ENCODE measurements at places on chromosomes 4 and X.

DNA sequence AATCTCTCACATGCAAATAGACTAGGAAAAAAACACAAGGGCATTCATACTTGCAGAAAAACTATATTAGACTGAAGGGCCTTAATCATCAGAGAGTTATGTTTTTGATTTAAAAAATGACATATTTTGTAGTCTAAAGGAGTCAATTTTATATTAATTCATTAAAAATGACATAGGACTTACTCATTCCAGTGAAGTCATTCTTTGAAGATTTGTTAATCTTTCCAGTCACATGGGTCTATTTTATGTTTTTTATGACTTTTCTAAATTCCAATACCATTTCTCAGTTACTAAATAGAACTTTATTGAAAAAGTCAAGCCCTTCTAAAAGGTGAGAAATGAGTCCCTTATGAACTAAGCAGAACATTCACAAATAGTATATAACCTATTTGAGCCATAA, 743.8 kb upstream of the INTU start:
- no peak for DNase-seq

- no peak for DNase-seq
Measured at GRCh38 chrX:41516456-41516855, 69.3 kb downstream of the NYX start.

- DNase-seq: no peak
Measured at GRCh38 chr4:121885115-121885514, 14.8 kb upstream of the BBS7 start.

- no peak for DNase-seq
Measured at GRCh38 chr4:39331191-39331590, 35.0 kb downstream of the RFC1 start.

DNA sequence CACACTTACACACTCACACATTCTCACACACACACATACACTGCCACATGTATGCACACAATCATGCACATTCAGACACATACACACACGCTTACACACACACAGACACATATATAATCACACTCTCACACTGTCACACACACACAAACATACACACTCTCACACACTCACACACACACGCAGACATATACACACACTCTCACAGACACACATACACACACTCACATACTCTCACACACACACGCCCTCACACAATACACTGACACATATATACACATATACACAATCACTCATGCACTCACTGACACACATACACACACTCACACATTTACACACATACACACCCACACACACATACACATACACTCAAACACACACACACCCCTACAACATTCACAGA, 435.3 kb upstream of the FRG1 start:
- DNase-seq: no peak

GRCh38 chr4:53653484-53654053, 62.3 kb upstream of the LNX1 start:
- no peak for DNase-seq

DNA sequence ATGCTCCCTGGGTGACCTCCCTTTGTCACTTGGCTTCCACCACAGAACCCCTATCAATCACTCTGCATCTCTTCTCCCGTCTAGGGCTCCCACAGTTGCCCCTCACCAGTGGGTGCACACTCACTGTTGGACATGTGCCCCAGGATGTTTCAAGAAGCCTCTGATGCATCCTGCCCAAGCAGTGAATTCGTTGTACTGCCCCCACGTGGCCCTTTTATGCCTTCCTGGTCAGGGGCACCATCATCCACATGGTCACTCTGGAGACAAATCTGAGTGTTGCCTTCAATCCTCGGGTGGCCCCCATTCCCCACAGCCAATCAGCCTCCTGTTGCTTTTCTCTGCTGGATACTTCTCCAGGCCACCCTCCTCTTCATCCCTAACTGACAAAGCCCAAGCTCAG, 12.2 kb downstream of the ITIH6 start:
- DNase-seq: no peak

DNA sequence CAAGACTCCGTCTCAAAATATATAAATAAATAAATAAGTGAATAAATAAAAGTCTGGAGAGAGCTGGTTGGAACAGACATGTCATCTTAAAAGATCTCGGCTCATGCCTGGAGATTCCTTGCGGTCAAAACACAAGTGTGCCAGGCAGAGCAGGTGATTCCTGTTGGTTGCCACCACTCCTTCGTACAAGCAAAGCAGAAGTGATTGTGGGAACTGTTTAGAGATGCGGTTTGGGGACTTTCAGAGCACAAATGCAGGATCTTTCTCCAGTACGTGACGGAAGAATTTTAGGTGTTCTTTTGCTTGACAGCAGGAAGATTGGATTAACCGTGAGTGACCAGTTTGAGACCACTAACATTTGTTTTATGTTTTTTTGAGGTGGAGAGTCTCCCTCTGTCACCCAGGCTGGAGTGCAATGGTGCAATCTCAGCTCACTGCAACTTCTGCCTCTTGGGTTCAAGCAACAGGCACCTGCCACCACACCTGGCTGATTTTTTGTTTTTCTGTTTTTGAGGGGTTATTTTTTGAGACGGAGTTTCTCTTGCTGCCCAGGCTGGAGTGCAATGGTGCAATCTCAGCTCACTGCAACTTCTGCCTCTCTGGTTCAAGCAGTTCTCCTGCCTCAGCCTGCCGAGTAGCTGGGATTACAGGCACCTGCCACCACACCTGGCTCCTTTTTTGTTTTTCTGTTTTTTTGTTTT, 2.8 kb upstream of the CRLF2 start:
- DNase-seq: no peak

DNA sequence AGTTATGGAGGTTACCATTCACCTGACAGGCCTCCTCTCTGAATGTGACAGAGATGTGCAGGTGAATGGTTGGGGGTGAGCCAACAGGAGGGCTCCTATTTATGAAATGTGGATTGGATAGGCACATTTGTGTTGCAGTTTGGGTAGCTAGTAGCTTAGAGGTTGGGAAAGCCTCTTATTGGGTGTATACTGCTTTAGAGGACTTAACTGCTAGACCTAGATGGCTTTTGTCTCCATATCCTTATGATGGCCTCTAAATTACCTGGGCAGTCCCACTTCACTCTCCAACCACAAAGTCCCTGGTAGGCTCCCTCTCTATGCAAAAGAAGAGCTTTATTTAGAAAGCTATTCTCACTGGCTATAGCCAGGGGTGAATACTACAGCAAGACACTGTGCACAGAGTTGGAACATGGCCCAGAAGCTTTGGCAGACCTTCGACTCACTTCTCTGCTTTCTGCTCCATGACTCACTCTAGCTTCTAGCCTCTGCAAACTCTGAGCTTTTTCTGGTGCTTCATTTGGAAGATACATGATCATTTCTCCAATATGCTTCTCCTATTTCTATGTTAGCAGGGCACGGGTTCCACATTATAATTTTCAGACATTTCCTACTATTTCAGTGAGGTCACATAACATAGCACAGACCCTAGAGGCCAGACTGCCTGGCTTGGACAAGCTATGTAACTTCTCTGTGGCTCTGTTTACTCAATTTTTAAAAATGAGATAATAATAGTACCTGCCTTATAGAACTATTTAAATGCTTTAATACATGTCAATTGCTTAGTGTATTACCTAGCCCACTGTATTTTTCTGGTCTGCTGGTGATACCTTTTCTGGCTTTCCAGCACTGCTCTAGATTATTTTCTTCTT, 6.0 kb upstream of the VGLL1 start:
- DNase-seq: peak; percentile 9

DNA sequence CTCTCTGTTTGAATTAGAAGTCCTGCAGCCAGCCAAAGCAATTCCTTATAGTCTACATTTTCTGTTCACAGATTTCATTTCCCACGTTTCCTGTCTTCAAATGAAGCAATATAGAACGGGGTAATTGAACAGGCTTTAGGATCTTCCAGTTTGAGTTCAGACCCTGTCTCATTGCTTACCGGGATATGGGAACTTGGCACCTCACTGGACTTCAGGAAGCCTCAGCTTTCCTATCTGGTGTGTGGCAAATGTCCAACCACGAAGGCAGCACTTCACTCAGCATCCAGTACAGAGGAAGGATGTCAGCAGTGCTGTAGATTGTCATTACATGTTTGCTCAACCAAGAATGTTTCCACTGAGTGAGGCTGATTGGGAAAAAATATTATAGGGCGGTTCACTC, 271.1 kb upstream of the ZFP42 start:
- no peak for DNase-seq

GRCh38 chr4:139675651-139676050, 10.0 kb downstream of the MGST2 start:
- DNase-seq: no peak

DNA sequence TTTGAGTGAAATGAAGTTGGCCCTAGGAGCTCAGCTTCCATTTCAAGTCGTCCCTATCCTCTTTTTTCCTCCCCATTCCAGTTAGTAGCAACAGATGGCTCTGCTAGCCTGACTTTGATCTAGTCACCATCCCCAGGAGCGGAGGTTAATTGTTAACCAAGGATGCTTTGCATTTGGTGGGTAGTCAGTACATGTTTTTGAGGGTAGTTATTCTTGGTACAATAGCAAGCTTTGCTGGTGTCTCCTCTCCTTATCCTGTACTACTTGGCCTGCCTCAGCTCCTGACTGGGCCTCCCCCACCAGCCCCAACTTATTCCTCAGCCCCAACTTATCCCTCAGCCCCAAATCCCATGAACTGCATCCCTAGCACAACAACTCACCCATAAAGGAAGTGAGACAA, 14.8 kb upstream of the RTL5 start:
- no peak for DNase-seq

DNA sequence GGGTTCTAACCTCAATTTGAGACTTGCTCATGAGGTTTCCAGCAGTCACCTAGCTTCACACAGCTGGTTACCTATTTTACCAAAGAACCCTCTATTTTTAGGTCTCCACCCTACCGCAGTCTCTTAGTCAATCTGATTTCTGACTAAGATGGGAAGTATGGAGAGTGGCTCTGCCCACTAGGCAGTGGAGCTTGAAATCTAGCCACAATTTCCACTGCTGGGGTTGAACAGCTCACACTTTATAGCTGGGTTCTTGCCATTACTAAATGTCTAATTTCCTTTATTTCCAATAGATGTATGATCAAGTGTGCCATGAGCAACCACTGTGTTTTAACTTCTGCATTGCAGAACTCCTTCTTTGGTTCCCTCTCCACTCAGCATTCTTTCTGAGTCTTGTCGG, 43.1 kb downstream of the GASK1B start:
- DNase-seq: no peak

- DNase-seq: no peak
Measured at GRCh38 chr4:175335331-175335730, 417.2 kb downstream of the ADAM29 start.

DNA sequence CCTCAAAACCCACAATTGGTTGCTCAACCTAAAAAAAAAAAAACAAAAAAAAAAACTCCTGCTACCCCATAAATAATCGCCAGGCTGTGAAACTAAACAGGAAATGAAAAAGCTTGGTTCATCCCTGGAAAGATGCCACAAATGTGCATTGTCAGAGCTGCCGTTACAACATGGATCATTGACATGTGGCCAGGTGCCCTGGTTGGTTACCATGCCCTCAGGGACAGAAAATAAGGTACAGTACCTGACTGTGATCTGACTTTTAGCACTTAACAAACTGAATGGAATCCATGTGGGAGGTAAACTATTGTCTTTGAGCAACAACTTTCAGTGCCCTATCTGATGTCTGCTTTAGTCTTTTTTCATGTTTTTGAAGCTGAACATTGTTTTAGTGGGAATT, 118.0 kb upstream of the RPL34 start:
- no peak for DNase-seq

GRCh38 chr4:9988363-9988749, 32.9 kb downstream of the SLC2A9 start:
- no peak for DNase-seq

GRCh38 chr4:11675051-11675800, 246.5 kb upstream of the HS3ST1 start:
- DNase-seq: no peak

- no peak for DNase-seq
Measured at GRCh38 chrX:109036624-109037023, 300.3 kb upstream of the IRS4 start.

DNA sequence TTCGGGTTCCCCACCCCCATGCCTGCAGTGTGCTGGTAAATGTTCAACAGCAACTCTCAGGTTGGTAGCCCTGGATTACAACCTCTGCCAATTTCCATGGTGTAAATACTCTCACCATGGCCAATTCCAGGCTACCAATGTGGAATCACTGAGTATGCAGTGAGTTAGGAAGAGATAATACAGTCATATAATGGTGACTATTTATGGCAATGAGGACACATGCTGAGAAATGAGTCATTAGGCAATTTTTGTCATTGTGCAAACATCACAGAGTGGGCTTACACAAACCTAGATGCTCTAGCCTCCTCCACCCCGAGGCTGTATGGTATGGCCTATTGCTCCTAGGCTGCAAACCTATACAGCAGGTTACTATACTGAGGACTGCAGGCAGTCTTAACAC, 4.6 kb upstream of the CLDN24 start:
- DNase-seq: no peak

GRCh38 chr4:83569429-83569828, 33.5 kb downstream of the GPAT3 start:
- no peak for DNase-seq

- DNase-seq: no peak
Measured at GRCh38 chrX:40685362-40685918, 38.1 kb upstream of the CXorf38 start.

All from putamen (tissue), 1 donor.